Airway epithelial cell (primary cell): ENCODE measurements at places on chromosomes 4 and X. TPM values are rescaled to one million over a fixed set of nuclear protein-coding genes. Genes with fewer than 3 reads are reported as not detected.

The RASGEF1B gene
- total RNA-seq = 1.2 and 1.3 TPM in 2 replicates

The GAB1 gene
- total RNA-seq = 6.2 and 9.1 TPM in 2 replicates

The PNMA5 gene
- not detected in 2 replicates for total RNA-seq

The MAGT1 gene
- total RNA-seq = 41.4 and 46.4 TPM in 2 replicates
